Progenitor cell of endocrine pancreas (in vitro differentiated cells): ENCODE measurements at places on chromosomes 7 and 10. TPM values are rescaled to one million over a fixed set of nuclear protein-coding genes. Genes with fewer than 3 reads are reported as not detected.

TBC1D12 gene
- 7.4 and 8.0 TPM in 2 replicates for total RNA-seq

CREM gene
- total RNA-seq = 31.6 and 36.1 TPM in 2 replicates

CROT gene
- 18.1 and 20.9 TPM in 2 replicates for total RNA-seq

DNA sequence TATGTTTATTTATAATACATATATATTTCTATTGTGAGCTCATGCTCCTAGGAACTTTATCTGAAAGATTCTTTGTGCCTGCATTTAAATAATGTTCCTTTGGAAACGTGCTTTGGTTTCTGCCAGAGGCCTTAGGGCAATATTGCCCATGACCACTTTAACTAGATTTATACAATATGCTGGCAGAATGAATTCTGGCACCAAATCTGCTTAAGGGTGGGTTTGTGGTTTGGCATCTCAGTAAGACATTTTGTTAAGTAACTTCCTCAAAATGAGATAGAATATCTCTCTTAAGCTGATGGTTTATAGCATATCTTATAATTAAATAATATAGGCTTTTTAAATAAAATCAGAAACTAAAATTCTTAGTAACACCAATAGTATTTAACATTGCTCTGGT, 252.9 kb downstream of the RNLS start:
- H3K27me3 ChIP-seq = no peaks in the 10 kb centered on the region
- no peaks in the 10 kb centered on the region for H3K4me1 ChIP-seq
- H3K27ac ChIP-seq = no peak overlapping the region
- DNase-seq = no peak
- H3K4me3 ChIP-seq = no peak overlapping the region
